CD4-positive, alpha-beta T cell treated with Interleukin-10 for 1 hour (primary cell): ENCODE measurements at places on chromosomes 2 and 18.

- DNase-seq = peak; percentile 36
Observed at GRCh38 chr2:61193670-61194561, 31.9 kb downstream of the C2orf74 start.

DNA sequence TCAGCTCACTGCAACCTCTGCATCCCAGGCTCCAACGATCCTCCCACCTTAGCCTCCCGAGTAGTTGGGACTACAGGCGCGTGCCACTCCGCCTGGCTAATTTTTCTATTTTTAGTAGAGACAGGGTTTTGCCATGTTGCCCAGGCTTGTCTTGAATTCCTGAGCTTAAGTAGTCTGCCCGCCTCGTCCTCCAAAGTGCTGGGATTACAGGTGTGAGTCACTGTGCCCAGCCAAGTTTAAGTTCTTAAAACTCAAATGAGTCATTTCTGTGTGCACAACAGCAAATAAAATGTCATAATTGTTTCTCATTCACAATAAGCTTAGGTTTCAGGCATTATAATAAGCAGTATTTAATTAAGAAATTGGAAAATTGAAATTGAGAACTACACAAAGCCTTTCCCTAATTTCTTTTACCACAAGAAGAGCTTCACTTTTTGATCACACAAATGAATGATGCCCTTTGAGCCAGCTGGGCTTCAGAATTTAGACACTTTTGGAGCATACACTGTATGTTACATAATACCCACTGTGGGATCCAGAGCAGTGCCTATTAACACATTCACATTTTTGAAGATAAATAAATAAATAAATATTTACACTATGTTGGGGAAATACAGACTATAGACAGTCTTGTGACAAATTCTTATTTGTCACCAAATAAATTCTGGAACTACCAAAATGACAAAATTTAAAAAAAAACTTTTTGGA lies 8.6 kb upstream of the ME2 start:
- no peak for DNase-seq

GRCh38 chr2:144937910-144938709 lies 418.2 kb upstream of the ZEB2 start:
- DNase-seq = no peak

- DNase-seq = no peak
Observed at GRCh38 chr2:208150956-208151355, 5.0 kb upstream of the CRYGB start.

DNA sequence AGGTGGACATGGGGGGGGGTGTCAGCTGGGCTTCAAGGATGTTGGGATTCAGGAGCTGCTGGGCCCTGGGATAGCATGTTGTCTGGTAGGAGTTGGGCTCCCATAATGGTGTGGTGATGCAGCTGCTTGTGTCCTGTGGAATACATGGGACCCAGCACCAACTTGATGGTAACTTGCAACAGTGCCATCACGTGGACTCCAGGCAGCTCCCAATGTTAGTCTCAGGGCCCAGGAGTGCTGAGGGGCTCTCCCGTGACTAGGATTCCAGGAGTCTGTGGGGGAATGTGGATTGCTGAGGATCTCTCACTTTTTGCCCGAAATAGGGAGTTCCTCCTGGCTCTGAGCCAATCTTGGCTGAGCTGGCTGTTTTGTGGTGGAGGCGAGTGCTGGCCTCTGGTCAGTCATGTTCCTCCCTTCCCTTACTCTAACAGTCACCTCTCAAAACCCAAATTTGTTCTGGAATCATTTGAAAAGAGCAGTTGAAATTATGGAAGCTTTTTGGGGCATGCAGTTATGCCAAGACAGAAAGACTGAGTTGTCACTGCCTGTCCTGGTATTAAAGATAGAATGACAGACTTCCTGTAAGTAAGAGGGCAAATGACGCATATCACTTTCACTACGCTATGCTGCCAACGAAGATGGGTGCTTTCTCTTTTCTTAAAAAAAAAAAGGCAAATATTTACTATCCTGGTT lies 607.1 kb downstream of the ADCYAP1 start:
- no peak for DNase-seq

DNA sequence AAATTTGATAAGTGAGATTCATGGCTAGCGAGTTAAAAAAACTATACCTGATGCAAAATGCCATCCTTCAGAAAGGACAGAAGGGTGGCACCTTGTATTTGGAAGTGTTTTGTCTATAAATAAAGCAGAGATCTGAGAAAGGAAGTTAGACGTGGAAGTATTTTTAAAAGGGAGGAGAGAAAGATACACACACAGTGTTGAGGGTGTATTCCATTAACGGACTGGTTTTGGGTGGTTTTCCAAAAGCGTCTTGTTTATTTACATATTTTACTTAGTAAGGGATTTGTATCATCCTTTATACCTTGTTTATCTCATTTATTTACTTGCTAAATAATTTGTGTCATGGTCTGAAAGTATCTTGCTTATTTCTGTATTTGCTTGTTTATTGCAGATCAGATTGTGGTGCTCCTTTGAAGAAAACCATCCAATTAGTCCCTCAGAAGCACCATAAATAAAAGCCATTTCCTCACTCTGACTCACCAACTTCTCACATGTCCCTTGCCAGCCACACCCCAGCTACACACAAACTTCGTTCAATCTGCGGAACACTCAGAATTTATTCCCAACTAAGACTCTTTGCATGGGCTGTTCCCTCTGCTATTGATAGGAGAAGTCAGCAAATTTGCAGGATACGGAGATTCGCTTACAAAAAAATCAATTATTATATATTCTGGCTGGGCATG lies 90.8 kb downstream of the FAM124B start:
- no peak for DNase-seq

- no peak for DNase-seq
Observed at GRCh38 chr2:17388798-17389197, 129.4 kb downstream of the RAD51AP2 start.

GRCh38 chr2:149601141-149601796 lies 13.7 kb upstream of the MMADHC start:
- no peak for DNase-seq

DNA sequence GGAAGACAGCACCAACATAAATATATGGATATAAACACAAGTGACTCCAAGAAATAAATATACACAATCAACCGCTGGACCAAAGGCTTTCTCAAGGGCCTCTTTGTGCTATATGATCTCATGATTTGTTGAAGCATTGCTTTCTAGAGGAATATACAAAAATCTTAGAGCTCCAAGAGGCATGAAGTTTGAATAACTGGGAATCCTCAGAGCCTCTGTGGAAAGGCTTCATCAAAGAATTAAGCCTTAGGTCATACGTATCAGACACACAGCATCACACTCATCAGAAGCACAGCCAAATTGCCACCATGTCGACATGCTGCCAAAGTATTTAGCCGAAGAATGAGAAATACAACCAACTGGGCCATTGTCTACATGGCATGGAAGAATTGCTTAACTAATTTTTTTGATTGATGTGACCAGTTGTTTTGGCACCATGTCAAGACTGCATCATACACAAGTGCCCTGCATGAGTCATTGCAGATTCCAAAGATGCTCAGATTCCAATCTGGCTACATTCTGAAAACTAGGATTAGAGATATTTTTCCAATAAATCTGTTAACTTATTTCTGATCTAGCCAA lies 860.6 kb upstream of the ZEB2 start:
- no peak for DNase-seq

GRCh38 chr2:231069379-231070054 lies 12.8 kb downstream of the PSMD1 start:
- DNase-seq = no peak

GRCh38 chr2:180979749-180980105 lies 678 bp upstream of the UBE2E3 start:
- DNase-seq = no peak

GRCh38 chr18:22705328-22705727 lies 227.8 kb upstream of the RBBP8 start:
- DNase-seq = no peak

DNA sequence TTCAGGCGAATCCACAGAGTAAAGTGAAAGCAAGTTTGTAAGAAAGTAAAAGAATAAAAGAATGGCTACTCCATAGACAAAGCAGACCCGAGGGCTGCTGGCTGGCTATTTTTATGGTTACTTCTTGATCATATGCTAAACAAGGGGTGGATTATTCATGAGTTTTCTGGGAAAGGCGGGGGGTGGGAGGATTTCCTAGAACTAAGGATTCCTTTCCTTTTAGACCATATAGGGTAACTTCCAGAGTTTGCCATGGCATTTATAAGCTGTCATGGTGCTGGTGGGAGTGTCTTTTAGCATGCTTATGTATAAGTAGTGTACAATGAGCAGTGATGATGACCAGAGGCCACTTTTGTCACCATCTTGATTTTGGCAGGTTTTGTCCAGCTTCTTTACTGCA lies 59.8 kb downstream of the SLC4A3 start:
- no peak for DNase-seq

GRCh38 chr18:24986666-24987302 lies 365.2 kb downstream of the ZNF521 start:
- DNase-seq = no peak

- no peak for DNase-seq
Observed at GRCh38 chr2:6410313-6410712, 455.4 kb downstream of the CMPK2 start.

- DNase-seq = peak; percentile 49
Observed at GRCh38 chr2:197011801-197012641, 85.5 kb upstream of the PGAP1 start.

DNA sequence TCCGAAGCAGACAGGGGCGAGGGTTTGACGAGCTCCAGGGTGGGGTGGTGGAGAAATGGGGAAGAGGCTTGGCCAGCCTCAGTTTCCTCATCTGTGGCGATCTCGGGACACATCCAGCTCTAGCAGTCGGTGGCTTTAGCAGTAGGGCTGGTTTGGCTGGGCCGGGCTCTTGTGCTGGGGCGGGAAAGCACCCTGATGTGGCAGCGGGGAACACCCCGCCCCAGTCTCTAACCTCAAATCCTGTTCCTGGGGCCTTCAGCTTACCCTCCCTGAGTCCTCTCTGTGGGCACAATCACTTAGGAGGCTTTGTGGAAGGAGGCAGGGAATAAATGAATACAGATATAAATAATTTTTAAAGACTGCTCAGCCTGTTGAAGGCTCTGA lies 26.5 kb upstream of the MCFD2 start:
- DNase-seq = peak; percentile 86

- no peak for DNase-seq
Observed at GRCh38 chr2:120381661-120382060, 35.7 kb downstream of the INHBB start.

GRCh38 chr2:126370201-126370600 lies 285.8 kb upstream of the GYPC start:
- no peak for DNase-seq

DNA sequence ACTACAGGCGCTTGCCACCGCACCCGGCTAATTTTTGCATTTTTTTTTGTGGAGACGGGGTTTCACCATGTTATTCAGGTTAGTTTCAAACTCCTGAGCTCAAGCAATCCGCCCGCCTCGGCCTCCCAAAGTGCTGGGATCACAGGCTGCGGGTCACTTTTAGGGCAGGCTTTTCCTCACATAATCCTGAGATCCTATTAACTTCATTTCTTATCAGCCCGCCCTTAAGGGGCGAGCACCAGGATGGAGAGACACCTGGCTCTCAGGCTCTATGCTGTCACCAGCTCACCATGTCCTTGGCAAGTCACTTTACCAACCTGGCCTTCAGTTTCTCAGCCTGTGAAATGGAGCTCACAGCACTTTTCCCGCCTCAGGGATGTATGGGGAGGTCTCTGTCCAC lies 23.0 kb downstream of the ZFP36L2 start:
- no peak for DNase-seq

DNA sequence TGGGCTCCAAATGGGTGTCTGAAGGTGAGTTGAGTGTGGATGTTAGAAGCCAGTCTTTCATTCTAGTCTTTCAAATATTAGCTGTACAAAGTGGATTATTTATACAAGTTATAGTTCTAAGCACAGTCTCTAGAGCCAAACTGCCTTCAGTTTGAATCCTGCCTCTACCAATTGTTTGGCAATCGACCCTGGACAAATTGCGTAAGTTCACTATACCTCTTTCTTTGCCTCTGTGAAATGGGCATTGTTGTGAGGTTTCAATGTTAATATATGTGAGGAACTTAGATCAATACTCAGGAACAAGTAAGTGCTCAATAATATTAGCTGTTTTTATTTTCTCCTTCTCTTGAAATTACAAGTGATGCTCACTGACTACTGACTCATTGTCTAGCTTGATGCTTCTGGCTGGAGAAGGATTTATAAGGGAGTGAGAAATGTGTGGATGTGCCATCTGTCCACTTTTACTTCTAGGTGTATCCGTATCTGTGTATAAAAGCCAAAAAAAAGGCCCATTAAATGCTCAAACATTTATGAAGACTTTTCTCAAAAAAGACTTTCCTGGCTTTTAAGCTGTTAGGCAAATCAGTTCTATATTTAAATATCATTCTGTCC lies 48.1 kb upstream of the RAPH1 start:
- DNase-seq = no peak

GRCh38 chr2:104465981-104466380 lies 387.9 kb upstream of the POU3F3 start:
- DNase-seq = no peak

GRCh38 chr2:240386326-240386725 lies 49.1 kb upstream of the GPC1 start:
- no peak for DNase-seq

DNA sequence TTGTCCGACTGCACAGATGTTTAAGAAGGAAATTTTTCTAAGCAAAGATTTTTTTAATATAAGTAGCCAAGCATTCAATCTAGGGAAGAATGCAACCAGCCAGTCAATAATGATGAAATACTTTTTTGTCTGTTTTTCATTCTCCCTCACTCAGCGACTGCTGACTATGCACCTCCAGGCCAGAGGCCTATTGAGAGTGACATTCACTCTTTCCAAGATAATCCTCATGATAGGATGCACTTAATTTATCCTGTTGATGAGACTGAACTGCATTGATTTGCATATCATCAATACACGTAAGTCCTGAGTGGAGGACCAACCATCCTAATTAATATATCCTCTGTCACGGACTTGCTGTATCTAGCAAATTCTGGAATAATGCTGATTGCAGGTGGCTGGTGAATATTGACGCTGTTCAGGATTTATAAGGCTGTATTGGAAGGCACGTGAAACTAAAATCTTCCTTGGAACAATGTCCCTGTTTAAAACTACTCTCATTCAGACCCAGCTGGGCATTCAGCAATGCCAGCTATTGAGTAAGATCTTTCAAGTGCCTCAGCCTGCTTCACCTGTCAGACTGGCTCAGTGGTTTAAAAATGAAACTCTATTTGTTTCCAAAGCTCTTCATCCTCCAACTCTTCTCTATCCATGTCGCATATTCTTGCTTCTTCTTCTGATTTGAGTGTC lies 142.2 kb downstream of the MAP2 start:
- DNase-seq = no peak

GRCh38 chr2:165778187-165778556 lies 15.9 kb downstream of the GALNT3 start:
- no peak for DNase-seq

DNA sequence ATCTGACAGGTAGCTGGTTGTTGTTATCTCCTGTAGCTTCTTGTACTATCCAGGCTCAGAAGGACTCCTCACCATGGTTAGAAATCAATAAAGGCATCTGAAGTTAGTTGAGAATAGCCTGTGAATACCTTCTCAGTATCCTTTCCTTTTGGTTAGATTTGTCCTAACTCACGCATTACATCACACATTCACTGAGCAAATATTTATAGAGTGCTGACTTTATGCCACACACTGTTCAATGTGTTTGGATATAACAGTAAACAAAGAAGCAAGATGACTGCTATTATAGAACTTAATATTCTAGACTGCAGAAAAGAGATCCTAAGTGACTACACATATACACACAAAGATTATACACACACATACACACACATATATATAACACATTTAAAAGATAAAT lies 889.9 kb upstream of the CHAC2 start:
- no peak for DNase-seq
